HT1080 (cell line): ENCODE measurements at places on chromosomes 4 and X.

- no peak for DNase-seq
Measured at GRCh38 chr4:38150766-38151165, 190.6 kb downstream of the PTTG2 start.

- DNase-seq = peak; percentile 20
Measured at GRCh38 chr4:106803083-106803482, 233.0 kb downstream of the DKK2 start.

- DNase-seq = no peak
Measured at GRCh38 chr4:41154010-41154813, 60.1 kb downstream of the APBB2 start.

GRCh38 chr4:47651231-47651630, 166.2 kb downstream of the ATP10D start:
- no peak for DNase-seq

DNA sequence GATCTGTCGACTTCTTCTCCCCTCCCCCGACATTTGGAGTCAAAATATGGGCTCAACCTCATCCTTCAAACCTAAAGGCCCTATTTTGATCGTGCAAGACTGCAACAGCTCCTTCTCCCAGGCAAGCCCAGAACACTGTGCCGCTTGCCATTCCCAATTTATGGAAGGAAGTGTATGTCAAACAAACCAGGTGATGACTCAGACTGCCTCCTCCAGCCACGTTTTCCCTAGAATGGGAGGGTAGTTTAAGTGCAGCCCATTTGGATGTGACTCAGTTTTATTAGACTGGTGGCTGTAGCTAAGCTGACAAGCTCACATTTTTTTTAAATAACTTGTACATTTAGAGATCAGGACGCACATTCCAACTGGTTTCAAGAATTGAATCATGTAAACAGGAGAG, 570.4 kb upstream of the DIPK2B start:
- peak; percentile 95 for DNase-seq

DNA sequence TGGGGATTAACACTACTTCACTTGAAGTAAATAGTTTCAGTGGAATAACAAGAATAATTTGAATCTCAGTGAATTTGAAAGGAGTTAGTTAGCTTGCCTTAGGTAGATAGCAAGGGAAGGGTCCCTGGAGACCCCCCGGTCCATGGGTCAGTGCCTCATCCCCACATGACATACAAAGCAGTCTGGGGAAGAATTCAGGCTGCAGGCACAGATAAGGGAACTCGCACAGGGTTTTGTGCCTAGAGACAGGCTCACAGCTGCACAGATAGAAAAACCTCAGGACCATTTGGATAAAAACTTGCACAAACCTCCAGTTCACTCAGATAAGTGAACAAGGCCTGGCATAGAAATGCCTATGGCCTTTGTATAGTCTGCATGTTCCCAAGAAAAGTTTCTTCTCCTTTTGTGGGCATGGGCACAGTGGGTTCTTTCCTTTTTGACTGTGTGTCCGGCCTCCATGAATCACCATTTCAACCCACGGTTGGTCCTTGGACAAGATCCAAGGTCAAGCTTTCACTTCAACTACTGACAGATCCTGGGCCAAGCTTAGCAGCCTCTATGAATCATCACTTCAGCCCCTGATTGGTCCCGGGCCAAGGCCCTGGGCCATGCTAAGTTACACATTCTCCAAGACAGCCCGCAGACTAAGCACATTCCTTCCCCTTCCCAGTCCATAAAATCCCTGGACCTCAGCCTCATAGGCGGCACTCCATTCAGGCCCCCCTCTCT, 108.3 kb upstream of the KLHL4 start:
- peak; percentile 95 for DNase-seq
